Activated CD4-positive, alpha-beta memory T cell treated with anti-CD3 and anti-CD28 coated beads for 36 hours (primary cell): ENCODE measurements at places on chromosomes 16 and 17. TPM values are rescaled to one million over a fixed set of nuclear protein-coding genes. Genes with fewer than 3 reads are reported as not detected.

NME1 gene
- 235 TPM for total RNA-seq

KRTAP1-5 gene
- not detected for total RNA-seq

KRT28 gene
- total RNA-seq: not detected

ZP2 gene
- total RNA-seq: not detected

HOXB6 gene
- 0.22 TPM for total RNA-seq

DNA sequence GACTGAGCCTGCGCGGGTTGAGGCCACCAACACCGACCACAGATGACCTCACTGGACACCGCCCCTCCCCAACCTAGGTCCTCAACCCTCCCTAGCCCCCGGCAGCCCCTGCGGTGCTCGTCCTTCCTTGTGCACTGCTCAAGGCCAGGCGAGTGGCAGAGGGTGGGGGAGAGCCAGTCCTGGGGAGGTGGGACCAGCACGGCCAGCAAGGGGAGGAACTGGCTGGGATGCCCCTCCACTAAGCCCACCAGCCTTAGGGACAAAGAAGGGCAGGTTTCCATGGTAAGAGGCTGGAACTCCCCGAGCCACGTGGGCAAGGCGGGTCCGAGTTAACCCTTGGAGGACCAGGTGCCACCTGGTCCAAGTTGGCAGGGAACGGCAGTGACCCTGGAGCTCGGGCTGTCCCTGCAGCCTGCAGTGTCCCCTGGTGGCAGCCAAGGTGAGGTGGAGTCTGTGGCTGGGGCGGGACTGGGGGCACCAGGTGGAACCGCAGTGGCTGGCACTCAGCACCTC is 9.2 kb downstream of the FSCN2 start:
- peak; percentile 46 for DNase-seq

GRCh38 chr17:58236394-58236793 is 2.0 kb upstream of the LPO start:
- no peak for DNase-seq

GRCh38 chr17:32009262-32009542 is 2.0 kb downstream of the LRRC37B start:
- no peak for DNase-seq

DNA sequence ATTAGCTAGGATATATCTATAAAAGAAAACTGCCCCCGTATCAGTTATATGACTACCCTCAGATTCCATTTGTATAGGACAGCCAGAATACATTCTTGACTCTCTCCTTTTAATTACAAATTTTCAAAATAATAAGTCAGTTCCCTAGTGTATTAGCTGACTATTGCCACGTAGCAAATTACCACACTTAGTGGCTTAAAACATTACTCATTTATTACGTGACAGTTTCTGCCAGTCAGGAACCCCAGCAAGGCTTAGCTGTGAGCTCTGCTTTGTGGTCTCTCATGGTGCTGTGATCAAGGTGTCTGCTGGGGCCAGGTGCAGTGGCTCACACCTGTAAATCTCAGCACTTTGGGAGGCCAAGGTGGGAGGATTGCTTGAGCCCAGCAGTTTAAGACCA is 13.9 kb upstream of the SCNN1B start:
- no peak for DNase-seq

GRCh38 chr16:4876646-4877379 is 29.5 kb downstream of the UBN1 start:
- DNase-seq: no peak

GRCh38 chr17:39144416-39144840 is 7.0 kb downstream of the PLXDC1 start:
- DNase-seq: no peak

GRCh38 chr16:56919099-56919800 is 12.7 kb upstream of the HERPUD1 start:
- DNase-seq: no peak

- no peak for DNase-seq
These were observed 9.2 kb upstream of the TLCD3B start for GRCh38 chr16:30040221-30040620.

GRCh38 chr16:58501242-58502131 is 1.5 kb downstream of the NDRG4 start:
- peak; percentile 59 for DNase-seq

DNA sequence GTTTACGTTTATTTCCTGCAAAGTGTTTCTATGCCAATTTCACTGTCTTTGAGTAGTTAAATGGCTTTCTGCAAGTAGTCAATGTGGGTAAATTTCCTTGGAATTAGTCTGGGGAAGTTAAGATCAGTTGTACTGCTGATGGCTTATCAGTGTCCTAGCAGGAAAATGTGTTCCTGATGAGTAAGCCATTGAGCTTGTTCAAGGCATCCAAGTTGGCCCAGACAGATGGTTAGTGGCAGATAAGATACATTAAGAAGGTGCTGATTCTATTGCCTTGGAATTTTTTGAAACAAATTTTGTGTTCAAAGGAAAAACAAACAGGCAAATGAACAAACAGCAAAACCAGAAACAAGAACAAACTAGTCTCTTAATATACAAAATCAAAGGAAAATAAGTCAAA is 258.4 kb downstream of the MAP2K6 start:
- no peak for DNase-seq

GRCh38 chr17:2195729-2196128 is 107.9 kb downstream of the SMG6 start:
- DNase-seq: peak; percentile 83

GRCh38 chr16:30805370-30806169 is 18.6 kb upstream of the ZNF629 start:
- DNase-seq: peak; percentile 66

DNA sequence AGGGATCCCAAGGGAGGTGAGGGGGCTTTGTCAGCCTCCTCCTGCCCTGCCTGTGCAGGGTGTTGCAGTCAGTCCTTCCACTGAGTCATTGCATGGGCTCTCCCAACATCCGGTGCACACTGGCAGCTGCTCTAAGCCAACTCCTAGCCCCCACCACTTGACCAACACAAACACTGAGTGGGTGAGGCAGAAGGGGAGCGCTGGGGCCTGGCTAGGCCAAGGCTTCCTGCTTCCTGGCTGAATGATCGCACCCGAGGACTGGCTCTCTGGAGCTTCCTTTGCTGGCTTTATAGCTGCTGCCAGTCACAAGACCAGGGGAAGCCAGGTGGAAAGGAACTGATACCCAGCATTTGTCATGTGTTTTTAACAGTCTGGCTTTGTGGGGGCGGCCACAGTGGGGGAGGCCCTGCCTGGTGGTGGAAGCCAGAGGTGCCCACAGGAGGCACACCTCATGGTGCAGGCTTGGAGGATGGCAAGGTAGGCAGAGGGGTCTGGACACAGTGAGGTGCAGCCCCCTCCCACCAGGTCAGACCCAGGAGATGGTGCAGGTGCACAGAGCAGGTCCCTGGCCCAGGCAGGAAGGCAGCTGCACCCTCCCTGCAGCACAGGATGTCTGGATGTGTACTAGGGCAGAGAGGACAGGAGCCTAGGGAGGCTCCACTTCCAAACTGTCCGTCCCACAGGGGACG is 6.8 kb downstream of the MPG start:
- peak; percentile 88 for DNase-seq

DNA sequence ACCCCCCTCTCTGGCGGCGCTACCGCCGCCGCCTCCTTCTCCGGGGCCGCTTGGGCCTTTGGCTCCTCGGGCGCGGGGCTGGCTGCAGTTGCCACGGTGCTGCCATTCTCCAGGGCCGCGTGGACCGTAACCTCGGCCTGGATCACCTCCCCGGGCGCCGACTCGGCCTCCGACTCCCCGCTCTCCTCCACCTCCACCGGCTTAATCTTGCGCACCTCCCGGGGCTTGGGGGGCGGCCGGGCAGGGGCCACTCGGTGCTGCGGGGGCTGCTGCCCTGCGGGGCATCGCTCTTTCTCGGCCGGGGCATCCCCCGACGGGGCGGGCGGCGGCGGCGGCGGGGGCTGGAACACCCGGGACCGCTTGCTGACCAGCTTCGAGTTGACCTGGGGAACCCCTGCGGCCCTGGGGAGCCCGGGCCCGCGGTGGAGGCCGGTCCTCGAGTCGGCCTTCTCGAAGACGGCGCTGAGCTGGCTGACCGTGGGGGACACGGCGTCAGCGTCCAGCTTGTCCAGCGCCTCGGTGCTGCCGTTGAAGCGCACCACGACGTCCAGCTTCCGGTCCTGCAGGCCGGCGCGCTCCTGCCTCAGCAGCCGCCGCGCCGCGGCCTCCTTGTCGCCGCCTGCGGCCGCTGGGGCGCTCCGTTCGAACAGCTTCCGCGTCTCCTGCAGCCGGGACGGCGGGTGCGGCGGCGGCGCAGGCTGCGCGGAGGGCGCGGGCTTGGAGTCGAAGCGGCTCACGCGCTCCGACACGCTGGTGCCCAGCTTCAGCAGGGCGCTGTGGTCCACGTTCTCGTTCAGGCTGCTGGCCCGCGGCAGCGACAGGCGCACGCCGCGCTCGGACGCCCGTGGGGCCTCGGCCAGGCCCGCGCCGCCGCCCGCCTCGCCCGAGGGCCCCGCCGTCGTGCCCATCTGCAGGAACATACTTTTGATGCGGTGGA is 792 bp downstream of the PPP1R9B start:
- DNase-seq: peak; percentile 67

DNA sequence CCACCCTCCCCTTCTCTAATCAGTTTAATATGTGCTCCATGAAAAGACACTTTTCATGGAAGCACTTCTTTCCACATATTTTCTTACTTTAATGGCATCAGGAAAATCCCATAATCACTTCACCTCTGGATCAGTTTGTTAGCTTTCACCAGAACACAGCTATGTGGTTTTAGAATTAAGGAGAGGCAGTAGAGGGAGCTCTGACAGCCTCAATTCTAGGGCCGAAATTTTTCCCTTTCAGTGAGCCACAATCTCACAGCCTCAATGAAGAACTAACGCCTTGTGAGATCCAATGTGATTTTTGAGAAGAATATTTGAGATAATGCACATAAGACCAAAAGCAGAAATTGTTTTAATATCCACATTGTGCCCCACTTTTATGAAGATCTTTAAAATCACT is 1494.0 kb upstream of the CDH8 start:
- DNase-seq: no peak
